Skeletal muscle tissue (tissue), 5 donors: ENCODE measurements at places on chromosomes 4 and X. TPM values are rescaled to one million over a fixed set of nuclear protein-coding genes. Genes with fewer than 3 reads are reported as not detected.

TAB3 gene
- total RNA-seq: 5.7 TPM

DCHS2 gene
- total RNA-seq: 18.3 TPM

GUCY1A1 gene
- 19.8 TPM for total RNA-seq

MAGEA10 gene
- total RNA-seq: not detected

SHROOM2 gene
- 2.1 TPM for total RNA-seq

USP51 gene
- total RNA-seq: 1.6 TPM

SPIN2A gene
- 3.7 TPM for total RNA-seq

NMU gene
- total RNA-seq: not detected

PABPC1L2B gene
- total RNA-seq: not detected
